ENCODE measurements at places on chromosomes 16 and 17.
A peak's percentile ranks its signal among the peaks of the same experiment; 100 is the strongest.

- DNase-seq = no peak
These were observed 60.0 kb upstream of the DNAH17 start for GRCh38 chr17:78637146-78637545.

DNA sequence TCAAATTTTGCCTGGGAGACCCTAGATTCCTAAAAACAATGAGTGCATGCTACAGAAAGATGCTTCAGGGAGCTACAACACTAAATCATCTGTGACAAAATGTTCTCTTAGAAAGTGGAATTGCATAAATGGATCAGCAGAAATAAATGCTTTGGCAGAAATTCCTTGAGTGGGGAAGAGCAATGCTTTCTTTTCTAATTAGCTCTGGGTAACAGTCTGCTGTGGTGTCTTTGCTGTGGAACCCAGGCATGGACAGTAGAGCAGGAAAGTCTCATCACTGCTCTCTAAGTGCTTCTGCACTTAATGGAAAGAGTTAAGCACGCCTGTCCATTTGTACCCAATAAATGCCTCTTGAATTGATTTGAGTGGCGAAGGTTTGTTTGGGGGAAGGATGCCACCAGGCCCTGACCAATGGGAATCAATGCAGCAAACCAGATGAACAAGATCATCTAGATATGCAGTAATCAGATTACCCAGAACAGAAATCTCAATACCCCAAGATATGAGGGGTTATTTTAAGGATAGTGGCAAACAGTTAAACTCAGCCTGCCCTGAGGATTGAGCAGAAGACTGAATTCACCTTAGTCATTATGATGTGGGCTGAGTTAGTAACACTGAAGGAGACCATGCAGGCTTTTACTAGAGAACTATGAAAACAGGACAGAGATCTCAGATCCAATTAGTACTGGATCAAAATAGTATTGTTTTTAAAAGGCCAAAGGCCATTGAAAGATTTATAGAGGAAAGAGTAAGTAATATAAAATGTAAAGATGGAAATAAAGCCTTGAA is 13.6 kb downstream of the HLF start:
- DNase-seq = no peak

GRCh38 chr16:9821970-9822369 is 360.3 kb downstream of the GRIN2A start:
- no peak for DNase-seq

DNA sequence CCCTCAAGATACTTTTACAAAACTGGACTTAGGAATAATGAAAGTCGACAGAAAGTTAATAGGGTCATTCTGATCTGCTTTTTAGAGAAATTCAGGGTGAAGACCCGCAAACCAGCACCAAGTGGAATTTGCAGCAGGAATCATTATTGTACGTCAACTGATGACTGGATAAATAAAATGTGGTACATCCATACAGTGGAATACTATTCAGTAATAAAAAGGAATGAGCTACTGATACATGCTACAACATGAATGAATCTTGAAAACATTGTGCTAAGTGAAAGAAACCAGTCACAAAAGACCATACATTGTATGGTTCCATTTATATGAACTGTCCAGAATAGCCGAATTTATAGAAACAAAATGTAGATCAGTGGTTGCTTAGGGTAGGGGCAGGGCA is 83.1 kb downstream of the GNAO1 start:
- no peak for DNase-seq

GRCh38 chr17:5281814-5282641 is at the start of gene RABEP1:
Gene RABEP1, plus strand, starts transcription at chr17:5282284. Its CDS starts 203 bp downstream, at chr17:5282487.
- DNase-seq = peak; percentile 91

- DNase-seq = no peak
These were observed 308.3 kb downstream of the FOXL1 start for GRCh38 chr16:86886651-86887050.

GRCh38 chr16:35485915-35486314 is 2026.5 kb downstream of the TP53TG3F start:
- no peak for DNase-seq

- DNase-seq = peak; percentile 39
These were observed 7.2 kb upstream of the KRT36 start for GRCh38 chr17:41496803-41497484.

- DNase-seq = no peak
These were observed 57.9 kb upstream of the TNRC6A start for GRCh38 chr16:24671455-24671954.

- DNase-seq = no peak
These were observed 14.6 kb upstream of the ETV4 start for GRCh38 chr17:43560461-43561427.

DNA sequence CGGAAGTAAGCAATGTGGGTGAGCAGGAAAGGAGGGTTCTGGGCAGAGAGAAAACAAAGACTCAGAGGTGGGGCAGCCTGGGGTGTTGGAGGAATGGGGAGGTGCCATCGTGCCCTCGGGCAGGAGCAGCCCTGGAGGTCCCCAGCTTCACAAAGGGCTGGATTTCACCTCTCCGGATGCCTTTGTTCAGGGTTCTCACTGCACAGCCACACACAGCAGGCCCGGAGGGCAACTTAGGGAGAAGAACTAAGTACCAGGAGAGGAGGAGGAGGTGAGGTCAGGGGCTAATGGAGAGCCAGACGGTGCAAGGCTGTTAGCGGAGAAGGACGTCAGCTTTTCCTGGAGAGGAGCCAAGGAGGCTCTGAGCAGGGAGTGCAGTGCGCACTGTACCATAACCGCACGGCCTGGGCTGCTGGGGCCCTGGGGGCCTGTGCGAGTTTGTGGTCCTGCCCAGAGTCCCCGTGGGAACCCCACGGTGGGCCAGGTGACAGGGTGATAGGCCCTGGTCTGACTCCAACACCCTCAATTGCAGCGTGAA is 9.3 kb downstream of the ARRB2 start:
- no peak for DNase-seq

- no peak for DNase-seq
These were observed 15.4 kb downstream of the ABCA10 start for GRCh38 chr17:69213059-69213813.

DNA sequence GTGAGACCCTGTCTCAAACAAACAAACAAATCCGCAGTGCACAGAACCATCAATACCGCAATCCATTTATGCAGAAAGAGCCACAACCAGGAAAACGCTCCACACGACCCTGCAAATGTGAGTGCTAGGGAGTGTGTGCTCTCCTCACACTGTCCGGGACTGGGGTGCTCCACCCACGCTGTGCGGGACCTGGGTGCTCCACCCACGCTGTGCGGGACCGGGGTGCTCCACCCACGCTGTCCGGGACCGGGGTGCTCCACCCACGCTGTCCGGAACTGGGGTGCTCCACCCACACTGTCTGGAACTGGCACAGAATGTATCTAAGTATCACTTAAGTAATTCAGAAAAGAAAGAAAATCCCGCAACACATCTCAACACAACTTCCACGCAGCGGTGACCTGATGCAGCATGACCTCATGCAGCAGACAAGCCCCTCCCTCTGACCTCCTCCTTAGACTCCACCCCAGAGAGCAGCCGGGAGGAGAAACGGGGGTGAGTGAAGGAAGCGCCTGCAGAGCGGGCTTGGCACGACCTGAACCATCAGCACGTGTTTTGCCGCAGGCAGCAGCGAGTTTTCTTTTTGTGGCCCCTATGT is 38.5 kb downstream of the ZNF276 start:
- DNase-seq = no peak

DNA sequence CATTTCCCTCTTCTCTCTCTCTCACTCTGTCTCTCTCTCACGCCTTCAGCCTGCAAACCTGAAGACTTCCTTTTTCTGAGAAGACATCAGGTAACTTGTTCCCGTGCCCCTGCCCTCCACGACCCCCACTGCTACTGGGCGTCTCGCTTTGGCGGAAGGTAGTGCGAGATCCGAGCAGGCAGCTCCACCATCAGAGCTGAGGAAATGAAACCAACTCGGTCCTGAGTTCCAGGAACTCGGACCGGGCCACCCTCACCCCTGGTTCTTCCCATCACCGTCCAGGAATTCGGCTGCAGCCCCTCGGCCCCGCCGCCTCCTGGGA is 585 bp downstream of the MLKL start:
- no peak for DNase-seq

DNA sequence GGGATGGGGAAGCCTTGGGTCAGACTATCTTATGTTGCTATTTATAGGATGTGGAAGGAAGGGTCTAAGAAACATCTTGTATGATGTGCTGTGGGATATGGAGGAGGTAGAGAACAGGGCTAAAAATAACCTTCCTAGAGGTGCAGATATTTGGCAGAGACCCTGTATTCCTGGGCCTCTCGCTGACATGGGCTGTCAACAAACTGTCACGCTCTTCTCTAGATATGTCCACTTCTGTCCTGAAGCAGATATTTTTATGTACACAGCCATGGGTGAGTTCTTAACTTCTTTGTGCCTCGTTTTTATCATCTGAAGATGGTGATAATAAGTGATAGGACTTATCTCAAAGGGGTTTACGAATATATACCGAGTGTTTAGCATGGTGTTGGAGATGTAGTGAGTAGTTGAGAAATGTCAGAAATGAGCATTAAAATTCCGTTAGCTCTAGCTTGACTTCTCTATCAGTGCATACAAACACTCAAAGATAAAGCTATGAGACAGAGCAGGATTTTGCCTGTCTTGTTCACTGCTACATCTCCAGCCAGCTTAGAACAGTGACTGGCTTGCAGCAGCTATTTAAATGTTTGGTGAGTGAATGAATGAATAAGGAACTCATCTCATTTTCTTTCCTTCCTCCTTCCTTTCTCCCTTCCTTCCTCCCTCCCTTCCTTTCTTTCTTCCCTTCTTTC is 2.9 kb upstream of the AQP8 start:
- DNase-seq = no peak

DNA sequence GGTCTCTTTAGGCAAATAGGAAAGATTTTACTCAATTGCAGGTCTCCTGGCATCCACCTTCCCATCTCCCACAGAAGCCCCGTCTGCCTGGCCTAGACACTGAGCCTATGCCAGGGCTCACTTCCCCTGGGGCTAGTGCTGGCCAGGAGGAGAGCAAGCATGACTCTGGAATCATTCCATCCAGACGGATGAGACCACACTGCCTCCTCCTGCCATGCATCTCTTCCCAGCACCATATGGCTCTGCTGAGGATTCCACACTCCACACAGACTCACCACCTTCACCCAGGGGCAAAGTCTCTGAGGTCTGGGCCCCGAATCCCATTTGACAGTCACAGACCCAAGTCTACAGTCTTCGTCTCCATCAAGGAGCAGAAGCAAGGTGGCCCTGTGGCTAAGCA is 346.5 kb downstream of the C16orf95 start:
- no peak for DNase-seq

DNA sequence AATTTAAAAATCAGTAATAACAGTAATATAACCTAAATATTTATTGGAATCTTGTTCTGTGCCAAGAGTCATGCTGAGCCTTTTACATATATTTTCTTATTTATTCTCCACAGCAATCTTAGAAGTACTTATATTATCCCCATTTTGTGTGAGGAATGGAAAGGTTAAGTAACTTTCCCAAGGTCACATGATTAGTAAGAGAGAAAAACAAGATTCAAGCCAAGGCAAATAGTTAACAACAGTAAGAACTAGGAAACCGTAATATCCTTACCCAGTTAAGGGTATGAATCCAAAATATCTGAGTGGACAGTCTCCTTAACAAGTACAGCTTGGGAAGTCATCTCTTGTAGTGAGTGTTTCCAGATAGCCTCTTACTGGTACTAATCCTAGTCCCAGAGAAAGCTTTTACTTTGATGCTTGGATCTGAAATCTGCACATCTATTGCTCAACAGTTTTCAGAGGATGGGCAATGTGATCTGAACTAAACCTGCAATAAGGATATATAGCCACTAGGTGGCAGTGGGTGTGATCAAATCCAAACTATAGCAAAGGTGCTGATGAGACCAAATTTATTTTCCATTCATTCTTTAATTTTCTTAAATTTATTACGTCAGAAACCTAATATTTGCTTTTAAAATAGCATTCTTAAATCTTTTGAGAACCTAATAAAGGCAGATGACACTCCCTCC is 23.3 kb downstream of the SHISA6 start:
- no peak for DNase-seq

DNA sequence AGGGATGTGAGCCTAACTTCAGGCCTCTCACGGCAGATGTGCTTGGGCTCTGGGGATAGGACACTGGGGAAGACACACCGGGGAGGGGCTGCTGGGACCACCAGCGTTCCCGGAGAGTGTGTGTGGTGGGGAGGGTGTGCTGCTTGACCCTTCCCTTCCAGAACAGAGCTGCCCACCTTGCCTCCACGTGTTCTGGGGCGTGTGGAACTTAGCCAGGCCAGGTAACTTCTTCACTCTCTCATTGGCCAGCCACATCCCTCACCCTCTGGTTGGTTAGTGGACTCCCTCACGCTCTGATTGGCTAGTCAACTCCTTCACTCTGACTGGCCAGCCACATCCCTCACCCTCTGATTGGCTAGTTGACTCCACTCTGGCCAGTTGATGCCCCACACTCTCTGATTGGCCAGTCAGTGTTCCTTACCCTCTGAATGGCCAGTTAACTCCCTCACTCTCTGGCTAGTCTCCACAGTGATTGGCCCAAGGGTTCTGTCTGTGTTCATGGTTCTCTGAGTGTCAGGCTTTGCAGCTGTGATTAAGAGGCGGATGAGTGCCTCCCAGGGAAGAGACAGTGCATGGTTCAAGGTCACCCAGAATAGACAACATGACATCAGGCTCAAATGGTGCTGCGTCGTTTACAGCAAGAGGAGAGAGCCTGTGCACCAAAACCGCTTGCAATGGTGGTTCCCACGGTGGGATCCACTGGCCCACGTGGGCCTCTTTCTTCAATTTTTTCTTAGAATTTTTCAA is 10.0 kb downstream of the TMEM235 start:
- DNase-seq = no peak

DNA sequence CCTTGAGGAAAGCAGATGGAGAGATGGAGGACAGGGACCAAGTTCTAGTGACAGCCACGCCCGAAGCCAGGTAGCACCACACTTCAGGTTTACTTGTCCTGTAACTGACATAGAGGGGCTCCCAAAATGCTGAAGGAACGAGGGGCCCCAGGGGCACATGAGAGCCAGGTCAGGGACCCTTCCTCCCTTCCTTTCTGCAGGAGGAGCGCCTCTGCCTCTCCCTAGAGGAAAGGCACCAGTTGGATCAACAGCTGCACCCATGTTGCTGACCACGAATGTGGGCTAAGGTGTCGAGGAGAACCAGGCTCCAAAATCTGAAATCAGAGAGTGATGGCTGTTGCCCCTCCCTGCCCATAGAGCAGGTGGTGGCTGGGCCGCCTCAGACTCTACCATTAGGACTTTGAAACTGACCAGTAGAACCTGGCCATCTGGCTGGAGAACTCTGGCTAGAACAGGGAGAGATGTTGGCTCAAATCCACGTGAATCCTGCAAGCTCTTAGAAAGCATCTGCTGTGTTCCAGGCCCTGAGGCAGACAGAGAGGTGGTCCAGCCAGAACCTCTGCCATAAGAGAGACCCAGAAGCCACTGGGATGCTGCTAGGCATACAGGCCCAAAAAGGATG is 218.8 kb downstream of the KATNIP start:
- no peak for DNase-seq

DNA sequence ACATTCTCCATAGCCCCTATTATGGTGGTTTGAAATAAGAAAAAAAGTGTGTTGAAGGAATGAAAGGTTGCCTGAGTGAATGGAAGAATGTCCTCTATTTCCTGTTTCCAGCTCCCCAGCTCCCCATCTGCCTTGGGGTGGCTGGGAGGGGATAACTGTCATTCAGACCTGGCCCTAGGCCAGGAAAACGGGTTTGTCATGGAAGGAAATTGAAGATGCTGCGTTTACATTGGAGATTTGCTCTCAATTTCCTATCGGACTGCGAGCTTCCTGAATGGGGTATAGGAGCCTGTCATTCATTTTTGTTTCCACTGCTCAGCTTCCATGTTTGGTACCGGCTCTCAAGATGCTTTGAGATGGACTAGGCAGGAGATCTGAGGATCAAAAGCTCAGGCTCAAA is 2.2 kb upstream of the FZD2 start:
- no peak for DNase-seq

GRCh38 chr16:67001726-67002125 is 13.3 kb downstream of the CES4A start:
- no peak for DNase-seq
